ENCODE measurements at places on chromosomes 7 and 10.

DNA sequence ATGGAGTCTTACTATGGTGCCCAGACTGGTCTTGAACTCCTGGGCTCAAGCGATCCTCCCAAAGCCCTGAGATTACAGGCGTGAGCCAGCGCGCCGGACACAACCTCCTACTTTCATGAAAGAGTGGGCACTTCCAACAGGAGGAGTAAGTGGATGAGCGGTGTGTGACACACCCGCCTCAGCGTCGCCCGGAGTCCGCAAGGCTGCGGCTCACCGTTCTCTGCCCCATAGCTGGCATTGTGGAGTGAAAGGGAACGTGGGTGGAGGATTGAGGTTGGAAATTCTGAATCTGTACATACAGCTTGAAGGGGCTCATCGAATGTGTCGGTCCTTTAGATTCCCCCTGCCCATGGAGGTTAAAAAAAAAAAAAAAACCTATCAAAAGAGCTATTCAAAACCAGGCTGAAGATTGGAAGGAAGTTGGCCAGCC is 524 bp upstream of the PRXL2A start:
- DNase-seq = peak; percentile 19

GRCh38 chr7:44767912-44768627 is 19.4 kb downstream of the ZMIZ2 start:
- peak; percentile 35 for DNase-seq

DNA sequence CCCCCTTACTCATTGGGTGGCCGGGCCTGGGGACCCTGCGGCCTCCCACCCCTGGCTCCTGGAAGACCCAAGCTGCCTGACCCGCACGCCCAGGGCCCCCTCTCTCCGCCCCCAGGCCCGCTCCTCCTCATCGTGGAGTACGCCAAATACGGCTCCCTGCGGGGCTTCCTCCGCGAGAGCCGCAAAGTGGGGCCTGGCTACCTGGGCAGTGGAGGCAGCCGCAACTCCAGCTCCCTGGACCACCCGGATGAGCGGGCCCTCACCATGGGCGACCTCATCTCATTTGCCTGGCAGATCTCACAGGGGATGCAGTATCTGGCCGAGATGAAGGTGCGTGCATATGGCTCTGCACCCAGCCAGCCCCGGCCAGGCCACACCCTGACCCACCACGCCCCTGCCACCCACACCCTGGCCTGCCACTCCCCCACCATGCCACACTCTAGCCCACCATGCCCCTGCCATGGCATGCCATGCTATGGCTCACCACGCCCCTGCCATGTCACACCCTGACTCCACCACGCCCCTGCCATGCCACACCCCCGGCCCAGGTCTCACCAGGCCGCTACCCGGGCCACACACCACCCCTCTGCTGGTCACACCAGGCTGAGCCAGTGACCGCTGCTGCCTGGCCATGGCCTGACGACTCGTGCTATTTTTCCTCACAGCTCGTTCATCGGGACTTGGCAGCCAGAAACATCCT is 18.7 kb upstream of the CSGALNACT2 start:
- DNase-seq = no peak

DNA sequence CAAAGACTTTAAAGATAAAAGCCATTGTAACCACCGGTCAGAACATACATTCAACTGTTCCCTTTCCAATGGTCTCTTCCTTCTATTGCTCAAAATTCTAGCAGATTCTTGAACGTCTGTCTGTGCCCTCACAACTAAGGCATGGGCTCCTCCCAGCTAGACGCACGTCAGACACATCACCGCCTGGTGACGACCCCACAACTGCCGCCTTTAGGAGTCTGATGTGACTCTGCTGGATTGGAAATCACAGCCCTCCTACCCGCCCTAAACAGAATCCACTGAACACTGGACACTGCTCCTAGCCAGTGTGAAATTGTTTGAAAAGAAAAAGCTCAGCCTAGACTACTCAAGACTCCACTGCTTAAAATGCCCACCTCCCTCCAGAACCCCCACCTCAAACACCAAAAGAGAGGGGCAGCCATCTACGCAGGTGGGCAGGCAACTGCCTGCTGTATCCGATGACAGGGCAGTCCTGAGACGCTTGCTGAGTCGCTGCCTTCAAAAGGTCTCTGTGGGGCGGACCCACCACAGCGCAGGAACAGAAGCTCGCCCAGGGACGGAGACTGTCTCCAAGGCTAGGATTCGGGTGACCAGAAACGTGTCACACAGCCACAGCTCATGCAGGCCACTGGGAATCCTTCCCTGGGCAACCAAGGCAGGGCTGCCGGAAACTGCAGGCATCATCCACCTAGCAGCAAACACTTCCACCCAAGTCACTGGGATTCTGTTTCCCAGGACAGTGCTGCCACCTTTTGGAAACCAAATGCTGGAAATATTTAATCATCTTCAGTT is 34.7 kb downstream of the GSDME start:
- peak; percentile 24 for DNase-seq

DNA sequence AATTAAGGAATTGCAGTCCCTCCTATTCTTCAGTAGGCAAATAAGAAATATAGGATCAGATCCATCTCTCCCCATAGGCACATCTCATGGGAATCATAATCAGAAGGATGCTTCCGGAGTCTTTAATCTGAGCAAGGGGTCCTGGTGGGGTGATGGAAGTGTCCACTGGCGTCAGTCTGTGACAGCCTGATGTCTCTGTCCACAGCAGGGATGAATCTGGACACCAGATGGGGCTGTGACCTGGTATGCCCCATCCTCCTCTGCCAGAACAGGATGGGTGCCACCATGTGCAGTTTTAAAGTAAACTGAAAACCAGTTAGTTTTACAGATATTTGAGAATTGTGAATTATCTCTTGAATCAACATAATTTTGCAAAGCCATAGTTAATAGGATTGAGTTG is 148.7 kb downstream of the C1GALT1 start:
- DNase-seq = no peak

DNA sequence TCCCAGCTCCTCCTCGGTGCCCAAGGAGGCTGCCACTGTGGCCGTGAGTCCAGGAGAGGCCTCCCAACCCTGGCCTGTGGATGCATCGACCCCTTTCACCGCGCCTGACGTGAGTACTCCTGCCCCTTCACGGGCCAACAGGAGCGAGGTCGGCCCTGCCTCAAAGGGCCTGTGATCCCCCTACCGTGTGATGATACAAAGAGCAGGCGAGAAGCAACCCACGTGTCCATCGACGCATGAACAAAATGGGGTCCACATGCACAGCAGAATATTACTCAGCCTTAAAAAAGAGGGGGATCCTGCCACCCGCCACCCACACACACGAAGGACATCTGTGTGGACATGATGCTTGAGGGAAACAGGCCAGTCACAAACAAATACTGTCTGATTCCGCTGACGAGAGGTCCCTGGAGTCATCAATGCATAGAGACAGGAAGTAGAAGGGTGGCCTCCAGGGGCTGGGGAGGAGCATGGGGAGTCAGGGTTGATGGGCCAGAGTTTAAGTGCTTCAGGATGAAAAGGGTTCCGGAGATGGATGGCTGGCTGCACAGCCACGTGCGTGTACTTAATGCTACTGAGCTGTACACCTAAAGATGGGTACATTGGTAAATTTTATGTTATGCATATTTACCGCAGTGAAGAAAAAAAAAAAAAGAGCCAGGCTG is 151.9 kb downstream of the PRKAG2 start:
- DNase-seq = no peak

GRCh38 chr7:21028186-21028585 is 241.5 kb upstream of the SP8 start:
- peak; percentile 1 for DNase-seq

GRCh38 chr7:49645296-49645695 is 128.1 kb upstream of the VWC2 start:
- DNase-seq = no peak

GRCh38 chr7:85479918-85480643 is 293.2 kb upstream of the SEMA3D start:
- peak; percentile 90 for DNase-seq

GRCh38 chr7:31094271-31094670 is 42.2 kb downstream of the ADCYAP1R1 start:
- DNase-seq = no peak

- DNase-seq = no peak
These were observed 12.7 kb downstream of the DHTKD1 start for GRCh38 chr10:12081470-12081869.

DNA sequence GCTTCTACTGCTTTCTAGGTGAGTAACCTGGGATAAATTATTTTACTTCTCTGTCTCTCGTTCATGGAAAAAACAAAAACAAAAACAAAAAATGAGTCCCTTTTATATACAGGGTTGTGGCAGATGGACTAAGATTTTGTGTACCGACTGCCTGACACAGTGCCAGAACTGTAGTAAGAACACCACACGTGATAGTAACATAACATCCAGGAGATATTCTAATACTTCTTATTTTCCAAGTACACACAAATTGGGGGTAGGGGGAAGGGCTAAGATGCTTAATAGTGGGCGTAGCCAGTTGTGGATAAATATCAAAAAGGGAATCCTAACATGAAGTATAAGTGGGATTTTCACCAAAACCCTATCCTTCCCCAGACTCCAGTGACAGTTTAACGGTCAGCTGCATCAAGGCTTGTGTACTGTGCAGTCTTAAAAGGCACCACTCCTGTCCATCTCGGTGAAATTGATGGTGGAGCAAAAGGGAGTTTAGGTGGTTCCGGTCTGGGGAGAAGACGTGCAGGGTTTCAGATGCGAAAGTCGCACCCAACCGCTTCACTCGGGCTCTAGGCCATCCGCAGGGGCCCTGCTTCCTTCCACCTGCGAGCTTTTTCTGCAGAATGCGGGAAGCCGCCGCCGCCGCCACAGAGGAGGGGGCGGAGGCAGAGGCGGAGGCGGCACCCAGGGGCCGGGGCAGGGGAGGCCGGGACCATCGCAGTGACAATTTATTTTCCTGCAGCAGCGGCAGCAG is at the start of gene STAMBPL1:
Gene STAMBPL1 (plus strand): TSS at position 712 of the 748 bp plus-strand sequence. CDS start 21,464 bp downstream, outside the sequence.
- peak; percentile 24 for DNase-seq

DNA sequence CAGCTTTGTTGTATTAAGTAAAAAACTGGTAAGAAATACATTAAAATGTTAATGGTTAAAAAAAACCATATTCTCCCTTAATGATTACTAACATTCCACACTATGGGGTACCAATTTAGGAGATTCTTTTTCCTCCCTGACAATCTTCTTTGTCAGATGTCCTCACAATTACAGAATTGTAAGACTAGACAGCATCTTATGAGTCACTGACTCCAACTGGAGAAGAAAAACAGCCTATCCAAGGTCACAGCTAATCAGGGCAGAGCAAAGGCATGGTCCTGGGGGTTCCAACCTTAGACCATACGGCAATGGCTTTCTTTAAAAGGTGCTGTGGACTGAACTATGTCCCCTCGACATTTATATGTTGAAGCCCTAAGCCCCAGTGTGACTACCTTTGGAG is 127.6 kb downstream of the DLG5 start:
- peak; percentile 20 for DNase-seq

GRCh38 chr7:50317697-50318669 is 13.5 kb downstream of the IKZF1 start:
- DNase-seq = no peak

DNA sequence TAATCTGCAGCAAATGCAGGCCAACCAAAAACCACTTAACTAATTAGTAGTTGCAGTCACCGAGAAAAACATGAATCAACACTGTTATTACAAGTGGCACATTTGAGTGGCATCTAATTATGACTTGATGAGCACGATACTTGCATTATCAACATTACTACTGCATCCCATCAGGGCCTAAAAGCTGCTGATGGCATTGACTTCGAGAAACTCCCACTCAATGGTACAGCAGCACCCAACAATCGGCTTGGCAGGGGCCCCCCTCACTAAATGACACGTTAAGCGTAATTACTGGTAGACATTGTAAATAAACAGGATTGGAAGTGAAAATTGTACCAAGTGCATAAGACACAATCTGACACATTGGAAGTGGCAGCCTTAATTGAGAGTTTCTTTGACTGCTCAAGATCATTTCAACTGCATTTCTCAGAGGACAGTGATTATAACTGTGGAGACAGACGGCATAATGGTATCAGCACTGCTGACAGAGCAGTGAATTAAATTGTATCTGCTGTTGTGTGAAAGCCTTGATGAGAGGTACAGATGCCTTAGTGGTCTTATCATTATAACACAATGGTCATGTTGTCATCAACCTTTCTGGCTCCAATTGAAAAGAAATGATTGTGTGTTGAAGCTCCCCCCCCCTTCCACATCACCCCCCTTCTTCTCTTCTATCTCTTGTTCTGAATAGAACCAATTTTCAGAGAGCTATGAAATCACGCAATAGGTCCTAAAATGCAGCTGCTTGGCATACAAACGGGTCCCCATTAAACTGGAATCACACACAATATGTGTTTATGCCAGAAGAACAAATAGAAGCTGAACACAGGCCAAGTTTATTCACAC is 43.4 kb downstream of the SHTN1 start:
- no peak for DNase-seq

DNA sequence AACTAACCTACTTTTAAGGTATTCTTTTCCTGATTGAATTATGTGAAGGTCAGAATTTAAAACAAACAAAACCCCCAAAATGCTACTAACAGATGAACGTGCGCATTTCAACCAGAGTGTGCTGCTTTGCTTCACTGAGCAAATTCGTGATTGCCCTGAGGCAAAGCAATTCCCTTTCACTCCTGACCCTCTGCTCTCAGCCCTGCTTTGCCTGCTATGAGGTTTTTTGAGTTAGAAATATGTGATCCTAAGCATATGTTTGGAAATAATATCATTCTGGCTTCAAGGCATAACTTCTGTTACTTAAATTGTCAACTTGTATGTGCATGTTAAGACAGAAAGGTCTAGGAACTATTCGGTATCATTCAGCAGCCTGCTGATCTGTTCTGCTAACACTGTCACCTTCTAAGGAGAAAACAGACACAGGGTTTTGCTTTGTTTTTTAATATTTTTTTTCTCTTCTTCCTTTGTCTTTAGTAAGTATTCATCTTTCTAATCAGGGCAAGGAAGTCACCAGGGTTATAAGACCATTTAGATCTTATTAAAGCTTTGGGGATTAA is 124.2 kb downstream of the GNAT3 start:
- DNase-seq = no peak

GRCh38 chr7:142587578-142588191 is 161.6 kb upstream of the PRSS1 start:
- DNase-seq = peak; percentile 87

- DNase-seq = no peak
These were observed 9.6 kb upstream of the VWC2 start for GRCh38 chr7:49763791-49764190.

GRCh38 chr10:120861178-120861855 is 10.2 kb downstream of the WDR11 start:
- DNase-seq = no peak

Measured in fibroblast of mammary gland (primary cell).